ENCODE measurements at places on chromosomes 1 and 21. TPM values are rescaled to one million over a fixed set of nuclear protein-coding genes. Genes with fewer than 3 reads are reported as not detected.

Gene TRIM67
- not detected for total RNA-seq

DNA sequence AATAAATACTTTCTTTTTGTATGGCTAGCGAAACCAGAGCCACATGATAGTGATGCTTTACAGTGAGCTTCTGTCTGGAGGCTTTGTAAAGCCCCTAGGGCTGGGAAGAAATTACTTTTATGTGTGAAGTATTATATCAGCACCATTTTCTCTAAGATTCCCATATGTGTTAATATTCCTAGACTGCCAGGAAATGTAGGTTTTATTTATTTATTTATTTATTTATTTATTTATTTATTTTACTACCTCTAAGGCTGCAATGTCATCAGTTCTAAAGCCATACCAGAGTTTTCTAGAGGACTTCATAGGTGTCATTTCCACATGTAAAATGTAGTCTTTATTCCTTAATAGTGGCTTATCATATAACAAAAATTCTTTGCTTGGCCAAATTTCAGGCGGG is 4.4 kb upstream of the CHI3L1 start:
- DNase-seq = no peak

Gene DMRTA2
- total RNA-seq = not detected

Gene NUDC
- 56.1 TPM for total RNA-seq

- no peak for DNase-seq
Measured at GRCh38 chr1:37949524-37950152, 2.8 kb upstream of the INPP5B start.
